ENCODE measurements at places on chromosomes 6 and 20.

DNA sequence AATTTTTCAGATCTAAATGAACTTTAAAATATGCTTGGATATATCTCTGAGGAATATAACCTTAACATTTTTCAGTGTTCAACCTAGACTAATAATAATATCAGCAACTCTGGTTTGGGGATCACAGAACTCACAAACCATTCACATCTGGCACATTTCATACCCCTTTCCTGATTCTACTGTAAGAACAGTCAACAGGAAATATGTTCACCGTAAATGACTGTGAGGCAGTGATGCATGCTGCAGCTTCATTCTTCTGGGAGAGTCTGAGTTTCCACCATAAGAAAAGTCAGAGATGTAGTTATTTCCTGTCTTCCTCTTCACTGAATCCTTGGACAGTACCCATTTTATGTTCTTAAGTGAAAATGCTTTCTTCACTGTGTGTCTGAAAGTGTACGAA is 134.2 kb upstream of the IFNGR1 start:
- no peak for DNase-seq

DNA sequence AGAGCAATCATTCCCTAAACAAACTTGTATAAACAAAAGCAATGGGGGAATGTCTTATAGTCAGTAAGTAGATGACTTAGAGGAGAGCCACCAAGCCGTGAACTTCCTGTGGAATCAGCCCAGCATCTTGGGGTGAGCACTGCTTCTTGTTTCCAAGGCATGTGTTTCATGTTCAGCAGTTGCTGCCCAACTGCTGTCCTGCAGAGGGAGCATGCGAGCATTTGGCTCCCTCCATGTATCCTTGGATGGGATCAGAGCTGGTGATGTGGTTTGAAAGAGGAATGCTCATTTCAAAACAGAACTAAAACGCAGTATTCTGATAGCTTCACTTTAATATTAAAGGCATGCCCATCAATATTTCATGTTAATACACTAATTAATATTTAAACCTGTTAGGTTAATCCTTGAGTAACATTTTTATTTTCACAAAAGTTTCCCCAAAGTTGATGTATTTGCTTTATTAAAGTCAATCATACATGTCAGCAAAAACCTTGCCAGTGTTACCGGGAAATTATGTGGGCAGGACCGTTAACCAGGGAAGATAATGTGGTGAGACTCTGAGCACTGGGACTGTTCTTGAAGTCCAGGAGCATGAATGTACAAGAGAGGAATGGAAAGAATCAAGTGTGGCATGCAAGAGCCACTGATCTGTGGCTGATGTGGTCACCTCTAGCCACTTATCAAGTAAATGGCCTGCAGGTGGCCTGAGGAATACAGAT is 172.1 kb upstream of the GGTLC1 start:
- peak; percentile 77 for DNase-seq

GRCh38 chr6:92820601-92821000 is 598.8 kb downstream of the EPHA7 start:
- peak; percentile 28 for DNase-seq

- no peak for DNase-seq
Observed at GRCh38 chr6:90222724-90223198, 73.9 kb downstream of the BACH2 start.

GRCh38 chr20:53592992-53593465 is 610 bp downstream of the ZNF217 start:
- peak; percentile 59 for DNase-seq

- no peak for DNase-seq
Observed at GRCh38 chr6:130138909-130139242, 83.9 kb downstream of the SAMD3 start.

DNA sequence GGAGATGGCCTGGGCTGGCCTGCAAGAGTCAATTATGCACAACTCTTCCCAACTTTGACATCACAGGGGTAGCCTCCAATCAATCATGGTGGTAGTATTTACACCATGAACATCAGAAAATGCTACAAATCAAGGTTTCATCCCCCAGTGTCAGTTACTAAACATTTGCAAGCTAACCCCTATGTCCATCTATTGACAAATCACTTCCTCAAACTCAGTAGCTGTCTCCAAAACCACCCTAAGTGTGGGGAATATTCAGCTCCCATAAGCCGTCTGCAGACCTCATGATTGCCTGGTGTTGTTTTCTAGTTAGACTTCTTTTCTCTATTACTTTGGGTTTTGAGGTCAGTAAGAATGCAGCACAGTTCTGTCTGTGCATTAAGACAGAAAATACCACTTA is 200.8 kb upstream of the RIN2 start:
- DNase-seq, result no peak

DNA sequence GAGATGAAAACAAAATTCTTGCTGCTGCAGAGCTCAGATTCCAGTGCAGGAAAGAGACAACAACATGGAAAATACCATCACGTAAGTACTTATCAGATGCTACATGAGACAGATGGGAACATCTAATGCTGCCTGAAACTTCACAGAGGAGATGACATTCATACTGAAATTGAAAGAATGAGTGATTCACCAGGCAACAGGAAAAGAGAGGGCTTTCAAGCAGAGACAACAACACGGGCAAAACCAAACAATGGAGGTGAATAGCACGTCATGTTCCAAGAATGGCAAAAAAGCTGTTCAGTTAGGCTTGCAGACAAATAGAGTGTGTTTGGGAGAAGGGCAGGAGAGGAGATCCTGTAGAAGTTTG is 39.3 kb downstream of the GTF2H5 start:
- DNase-seq, result no peak

DNA sequence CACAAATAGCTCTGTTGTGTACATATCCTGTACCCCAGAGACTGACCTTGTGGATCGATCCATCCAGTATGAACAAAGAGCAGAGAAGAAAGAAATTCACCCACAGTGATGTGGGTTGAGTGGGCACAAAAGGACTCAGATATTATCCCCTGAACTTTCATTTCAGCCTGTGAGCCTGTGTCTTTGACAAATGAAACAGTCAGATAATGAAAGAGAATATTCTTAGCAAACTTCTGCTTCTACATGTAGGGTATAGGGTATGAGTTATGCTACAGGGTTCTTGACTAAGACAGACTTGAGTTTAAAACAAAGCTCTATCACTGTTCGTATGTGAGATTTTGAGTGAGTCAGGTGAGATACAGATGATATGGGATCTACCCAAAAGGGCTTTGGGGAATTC is 359.7 kb downstream of the MAFB start:
- no peak for DNase-seq

DNA sequence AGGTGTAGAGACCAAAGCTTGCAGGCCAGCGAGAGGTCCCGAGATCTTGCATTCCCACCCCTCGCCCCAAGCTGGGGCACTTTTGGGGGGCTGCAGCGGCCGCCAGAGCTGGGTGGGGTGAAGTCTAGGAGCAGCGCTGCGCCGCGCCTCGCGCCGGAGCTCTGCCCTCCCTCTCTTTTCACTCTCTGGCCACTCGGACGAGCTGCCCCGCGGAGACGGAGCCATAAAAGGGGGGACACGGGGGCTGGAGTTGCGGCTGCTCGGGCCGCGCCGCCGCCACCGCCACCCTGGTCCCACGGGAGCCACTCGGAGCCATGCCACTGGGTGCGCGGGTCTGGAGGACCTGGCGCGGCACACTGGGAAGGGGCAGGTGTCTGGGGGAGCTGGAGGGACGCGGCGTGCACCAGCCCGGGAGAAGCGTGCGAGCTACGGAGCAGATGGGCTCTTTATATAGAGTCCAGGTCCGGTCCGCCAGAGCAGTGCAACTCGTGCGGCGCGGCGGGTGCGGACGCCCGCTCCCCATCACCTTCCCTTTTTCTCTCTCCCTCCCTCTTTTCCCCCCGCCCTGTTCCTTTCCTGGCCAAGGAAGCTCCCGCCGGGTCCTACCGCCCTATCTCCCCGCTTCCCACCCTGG is 687 bp upstream of the HTR1B start:
- DNase-seq, result no peak

DNA sequence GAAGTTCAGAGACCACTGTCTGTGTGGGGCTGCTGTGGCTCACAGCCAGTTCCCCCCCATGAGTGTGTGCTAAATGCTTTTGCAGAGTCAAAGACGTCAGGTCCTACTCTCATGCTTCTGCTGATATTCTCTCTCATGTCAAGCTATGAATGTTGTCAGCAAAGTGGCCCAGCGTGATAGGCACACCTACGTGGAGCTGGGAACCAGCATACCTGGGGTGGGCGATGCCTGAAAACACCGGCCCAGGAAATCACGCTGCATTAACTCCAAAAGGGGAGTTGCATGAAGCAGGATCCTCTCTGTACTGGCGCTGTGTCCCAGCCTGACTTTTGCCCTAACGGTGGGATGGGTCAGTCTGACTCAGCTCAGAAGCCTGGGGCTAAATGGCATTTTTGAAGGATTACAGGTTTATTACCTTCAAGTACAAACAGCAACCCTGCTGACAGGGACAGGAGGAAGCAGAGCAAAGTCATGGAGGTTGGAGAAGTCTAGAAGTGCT is 9.0 kb upstream of the MRPS10 start:
- no peak for DNase-seq

- DNase-seq, result no peak
Observed at GRCh38 chr6:159117046-159117445, 52.2 kb upstream of the FNDC1 start.

DNA sequence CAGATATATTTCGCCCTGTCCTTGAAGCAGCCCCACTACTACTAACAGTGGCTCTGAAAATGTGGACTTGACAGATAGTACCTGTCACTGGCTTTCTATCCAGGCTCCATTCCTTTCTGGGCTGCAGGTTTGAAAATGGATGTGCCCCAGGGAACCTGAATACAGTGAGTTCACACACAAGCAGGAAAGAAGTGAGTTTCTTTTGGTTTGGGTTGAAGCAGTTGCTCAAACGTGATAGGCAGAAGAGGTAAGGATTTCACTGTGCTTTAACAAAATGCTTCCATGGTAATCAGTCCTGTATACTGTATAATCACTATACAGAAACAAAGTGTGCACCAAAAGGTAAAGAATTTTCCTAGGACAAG is 382.9 kb downstream of the PRKN start:
- no peak for DNase-seq

DNA sequence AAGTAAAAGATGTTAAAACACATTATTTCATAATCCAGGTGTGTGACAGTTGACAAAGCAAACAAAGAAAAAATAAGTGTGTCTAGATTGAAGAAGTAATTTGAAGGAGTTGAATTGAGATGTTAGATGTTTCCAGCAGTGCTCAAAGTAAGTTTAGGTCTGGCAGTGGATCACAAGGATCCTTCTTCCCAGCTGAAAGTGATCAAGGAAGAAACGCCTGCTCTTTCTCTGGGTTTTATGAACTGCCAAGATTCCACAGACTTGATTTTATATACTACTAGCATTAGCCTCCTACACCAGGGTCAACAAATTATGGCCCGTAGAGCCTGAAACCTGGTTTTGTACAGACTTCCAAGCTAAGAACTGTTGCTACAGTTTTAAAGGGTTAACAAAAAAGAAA is 30.3 kb downstream of the STX7 start:
- DNase-seq, result no peak

- DNase-seq, result no peak
Observed at GRCh38 chr6:90187437-90188121, 109.1 kb downstream of the BACH2 start.

- DNase-seq, result no peak
Observed at GRCh38 chr6:2960935-2961334, 10.4 kb downstream of the SERPINB6 start.

DNA sequence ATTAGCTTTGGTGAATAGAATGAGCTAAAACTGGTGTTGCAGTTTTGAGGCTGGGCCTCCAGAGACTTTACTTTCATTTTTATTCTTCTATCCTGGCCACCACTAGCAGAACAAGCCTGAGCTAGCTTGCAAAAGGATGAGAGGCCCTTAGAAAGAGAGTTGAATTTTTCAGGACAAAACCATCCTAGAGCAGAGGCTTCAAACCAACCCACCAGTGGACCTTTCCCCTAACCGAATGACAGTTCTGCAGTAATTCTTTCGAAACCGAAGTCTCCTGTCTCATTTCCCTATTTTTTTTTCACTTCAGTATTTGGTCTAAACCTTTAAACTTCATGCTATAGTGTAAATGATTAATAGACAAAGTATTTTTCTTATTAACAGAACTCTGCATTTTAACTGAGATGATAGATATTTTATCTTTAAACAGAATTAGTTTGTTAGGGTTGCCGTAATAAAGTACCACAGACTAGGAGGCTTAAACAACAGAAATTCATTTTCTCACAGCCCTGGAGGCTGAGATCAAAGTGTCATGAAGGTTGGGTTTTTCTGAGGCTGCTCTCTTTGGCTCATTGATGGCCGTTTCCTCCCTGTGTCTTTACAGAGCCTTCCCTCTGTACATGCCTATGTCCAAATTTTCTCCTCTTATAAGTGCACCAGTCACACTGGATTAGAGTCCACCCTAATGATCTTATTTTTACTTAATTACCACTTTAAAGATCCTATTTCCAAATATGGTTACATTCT is 80.6 kb upstream of the PAK5 start:
- DNase-seq, result no peak

GRCh38 chr6:116680880-116681672 is at the start of gene KPNA5:
Gene KPNA5 (plus strand): TSS chr6:116681211. CDS start chr6:116681335, 124 bp downstream.
- DNase-seq, result peak; percentile 96

DNA sequence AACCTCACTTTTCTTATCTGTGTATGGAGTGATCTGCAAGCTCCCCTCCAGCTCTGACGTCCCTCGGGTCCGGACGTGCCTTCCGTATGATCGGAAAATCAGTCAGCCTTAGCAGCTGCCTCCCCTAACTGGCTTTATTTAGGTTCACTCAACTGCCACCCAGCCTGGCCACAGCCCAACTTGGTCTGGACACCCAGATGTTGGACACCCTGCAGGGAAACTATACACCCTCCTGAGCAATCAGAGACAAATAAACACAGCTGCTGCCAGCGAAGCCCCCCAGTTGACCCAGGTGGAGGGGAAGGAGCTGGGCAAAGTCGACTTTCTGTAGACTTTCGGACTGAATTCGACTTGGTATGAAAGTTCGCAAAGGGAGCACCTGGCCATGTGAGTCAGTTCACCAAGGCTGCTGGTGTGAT is 28.9 kb downstream of the TBC1D7 start:
- DNase-seq, result no peak

GRCh38 chr6:16104624-16105433 is 24.1 kb upstream of the MYLIP start:
- DNase-seq, result no peak

- DNase-seq, result no peak
Observed at GRCh38 chr20:57856658-57857057, 146.8 kb upstream of the PMEPA1 start.

- DNase-seq, result no peak
Observed at GRCh38 chr6:119138906-119139541, 60.6 kb upstream of the FAM184A start.

DNA sequence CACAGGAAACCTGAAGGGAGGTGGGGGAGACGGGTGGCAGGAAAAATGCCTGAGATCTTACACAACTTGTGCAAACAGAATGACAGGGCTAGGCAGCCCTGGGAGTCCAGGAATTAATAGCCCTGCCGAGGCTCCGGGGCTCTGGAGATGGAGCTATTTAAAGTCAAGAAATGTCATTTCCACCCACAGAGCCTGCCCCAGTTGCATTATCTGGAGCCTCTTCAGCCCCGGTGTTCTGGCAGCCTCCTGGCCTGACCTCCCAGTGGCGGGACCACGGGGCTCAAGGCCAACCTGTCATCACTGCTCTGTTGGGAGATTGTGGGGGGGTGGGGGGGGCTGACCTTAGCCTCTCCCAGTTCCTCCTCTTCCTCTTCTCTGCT is 28.5 kb upstream of the SCUBE3 start:
- no peak for DNase-seq

GRCh38 chr6:125285353-125285752 is 16.4 kb downstream of the HDDC2 start:
- no peak for DNase-seq
